ENCODE measurements at places on chromosomes 4 and X.

- no peak for DNase-seq
These were observed 43.3 kb upstream of the GPR173 start for GRCh38 chrX:53005327-53005726.

GRCh38 chr4:122170775-122171174 is 18.6 kb downstream of the BLTP1 start:
- no peak for DNase-seq

- no peak for DNase-seq
These were observed 65.7 kb downstream of the CLCN5 start for GRCh38 chrX:49988143-49988542.

DNA sequence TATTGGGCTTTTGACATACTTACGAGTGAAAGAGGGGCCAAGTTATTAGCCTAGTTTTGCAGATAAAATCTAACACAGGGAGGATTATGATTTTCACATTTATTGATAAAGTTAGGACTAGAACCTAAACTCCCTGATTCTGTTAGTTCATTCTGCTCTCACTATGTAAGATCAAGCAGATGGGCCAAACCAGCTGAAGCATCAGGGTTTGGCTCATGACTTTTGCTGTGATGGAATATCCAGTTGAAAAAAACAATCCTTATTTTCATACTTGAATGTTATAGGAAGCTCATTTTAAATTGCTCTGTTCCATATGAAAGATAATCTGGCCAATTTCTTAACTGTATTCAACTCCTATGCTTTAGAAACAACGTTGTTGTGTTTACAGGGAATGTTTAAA is 21.2 kb downstream of the SPRY1 start:
- no peak for DNase-seq

DNA sequence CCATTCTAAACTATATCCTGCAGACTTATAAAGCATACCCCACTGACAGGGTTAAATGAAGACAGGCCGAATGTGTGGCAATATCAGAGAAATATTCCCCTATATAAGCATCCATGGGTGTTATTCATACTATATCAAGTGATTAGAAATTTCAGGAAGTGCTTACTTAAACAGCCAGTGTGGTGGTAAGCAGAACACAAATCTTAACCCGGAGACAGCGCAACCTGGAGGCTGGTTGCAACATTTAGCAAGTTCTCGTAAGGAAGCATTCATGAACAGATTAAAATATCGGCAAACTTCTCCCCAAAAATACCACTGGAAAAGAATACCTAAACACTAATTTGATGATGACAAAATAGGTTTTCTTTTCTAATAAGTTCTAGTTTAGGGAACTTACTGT is 261.2 kb downstream of the CBLL2 start:
- no peak for DNase-seq

DNA sequence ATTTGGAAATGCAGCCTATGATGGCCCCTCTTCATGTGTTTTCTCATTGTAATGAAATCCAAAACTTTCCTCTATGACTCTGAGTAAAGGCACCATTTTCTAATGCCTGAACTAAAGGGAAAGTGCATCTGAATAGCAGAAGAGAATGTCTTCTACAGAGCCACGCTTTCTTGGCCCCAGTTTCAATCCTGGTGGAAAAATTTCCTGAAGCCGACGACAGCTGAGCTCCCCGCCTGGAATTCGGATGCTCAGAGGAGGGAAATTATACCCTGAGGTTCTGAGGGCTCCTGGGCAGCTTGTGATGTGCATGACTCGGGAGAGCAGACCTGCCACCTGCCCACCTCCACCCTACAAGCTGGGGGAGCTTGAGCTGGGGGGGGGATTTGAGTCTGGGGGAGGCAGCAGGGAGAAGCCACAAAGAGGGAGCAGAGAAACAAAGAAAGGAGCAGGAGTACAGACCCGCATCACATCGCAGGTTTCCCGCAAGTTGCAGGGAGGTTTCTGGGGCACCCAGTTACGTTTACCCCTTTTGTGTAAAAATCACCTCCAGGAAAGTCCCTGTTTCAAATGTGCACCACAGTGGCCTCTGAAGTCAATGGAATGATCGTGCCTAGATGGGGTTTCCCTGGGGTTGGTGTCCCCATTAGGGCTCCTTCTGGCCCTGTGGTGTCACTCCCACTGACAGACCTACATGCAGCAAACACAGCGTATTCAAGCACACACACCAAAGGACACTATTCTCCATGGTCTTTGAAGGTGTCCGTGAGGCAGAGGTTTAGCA is 145.6 kb upstream of the RBPJ start:
- DNase-seq, result peak; percentile 16

GRCh38 chrX:115183980-115184379 is 5.2 kb upstream of the RBMXL3 start:
- no peak for DNase-seq

GRCh38 chr4:188960411-188961093 is 821.3 kb downstream of the TRIML1 start:
- DNase-seq, result no peak

- DNase-seq, result no peak
These were observed 140.9 kb upstream of the HPGD start for GRCh38 chr4:174663216-174663615.

- peak; percentile 55 for DNase-seq
These were observed 168.6 kb downstream of the PTTG2 start for GRCh38 chr4:38128478-38129459.

GRCh38 chr4:76897536-76898384 is at the start of gene SOWAHB:
SOWAHB (minus strand) TSS chr4:76898144; CDS start chr4:76897849, 295 bp downstream.
- no peak for DNase-seq

DNA sequence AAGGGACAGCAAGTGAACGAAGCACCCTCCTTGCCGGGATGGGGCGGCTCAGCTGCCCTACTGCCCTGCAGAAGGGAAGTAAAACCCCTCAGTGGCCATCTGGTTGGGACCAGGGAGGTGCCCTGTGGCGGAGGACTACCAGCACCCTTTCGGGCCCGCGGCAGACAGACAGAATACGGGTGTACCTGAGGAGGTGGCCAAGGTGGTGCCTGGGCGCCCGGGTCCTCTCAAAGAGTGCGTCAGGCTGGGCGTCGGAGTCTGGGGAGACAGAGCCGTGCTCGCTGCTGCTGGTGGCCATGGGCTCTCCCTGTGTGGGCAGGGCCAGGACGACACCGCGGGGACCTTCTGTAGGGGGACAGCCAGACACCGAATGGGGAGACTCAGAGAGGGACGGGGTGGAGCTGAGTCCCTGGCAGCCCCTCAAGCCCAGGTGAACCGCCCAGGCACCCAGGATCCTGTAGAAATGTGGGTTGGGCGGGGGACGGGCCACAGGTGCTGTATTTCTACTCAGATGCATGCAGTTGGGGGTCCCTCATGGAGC is 29.7 kb downstream of the PDHA1 start:
- DNase-seq, result no peak

- DNase-seq, result no peak
These were observed 140.9 kb downstream of the MAPK10 start for GRCh38 chr4:86218746-86219473.

DNA sequence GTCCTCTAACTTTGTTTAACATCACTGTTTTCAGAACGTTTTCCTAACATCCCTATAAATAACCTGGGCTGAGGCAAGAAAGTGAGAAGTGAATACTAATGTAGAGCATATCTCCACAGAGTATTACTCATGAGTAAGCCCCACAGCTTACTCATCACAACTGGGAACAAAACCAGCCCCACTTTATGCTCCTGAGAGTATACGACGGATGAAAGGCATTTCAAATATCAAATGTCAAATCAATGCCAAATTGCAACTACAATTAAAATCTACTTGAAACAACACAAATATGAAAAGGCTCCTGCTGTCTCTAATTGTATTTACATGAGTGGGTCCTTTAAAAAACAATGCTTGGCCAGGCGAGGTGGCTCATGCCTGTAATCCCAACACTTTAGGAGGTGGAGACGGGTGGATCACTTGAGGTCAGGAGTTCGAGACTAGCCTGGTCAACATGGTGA is 41.2 kb downstream of the SH3RF1 start:
- DNase-seq, result no peak

DNA sequence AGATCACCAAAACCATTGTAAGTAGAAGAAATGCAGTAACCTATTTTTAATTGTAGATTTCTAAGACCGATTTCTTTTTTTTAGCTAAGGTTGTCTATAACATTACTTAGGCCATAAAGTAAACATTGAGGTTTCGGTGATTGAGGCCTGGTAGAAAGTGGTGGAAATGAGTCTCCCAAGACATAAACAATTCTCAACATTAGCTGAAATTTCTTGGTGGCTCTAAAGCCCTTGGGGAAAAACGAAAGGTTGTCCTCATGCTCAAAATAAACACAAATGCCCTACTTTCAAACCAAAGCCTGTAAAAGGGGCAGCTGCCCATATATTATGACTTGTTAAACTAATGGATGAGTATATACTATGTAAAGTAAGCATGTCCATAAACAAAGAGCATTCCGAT is 98.8 kb downstream of the SCFD2 start:
- no peak for DNase-seq

GRCh38 chrX:23742174-23742696 is 841 bp downstream of the ACOT9 start:
- no peak for DNase-seq

GRCh38 chr4:97159625-97160024 is 983.7 kb downstream of the STPG2 start:
- DNase-seq, result no peak

GRCh38 chr4:65646136-65646535 is 24.2 kb downstream of the EPHA5 start:
- no peak for DNase-seq

DNA sequence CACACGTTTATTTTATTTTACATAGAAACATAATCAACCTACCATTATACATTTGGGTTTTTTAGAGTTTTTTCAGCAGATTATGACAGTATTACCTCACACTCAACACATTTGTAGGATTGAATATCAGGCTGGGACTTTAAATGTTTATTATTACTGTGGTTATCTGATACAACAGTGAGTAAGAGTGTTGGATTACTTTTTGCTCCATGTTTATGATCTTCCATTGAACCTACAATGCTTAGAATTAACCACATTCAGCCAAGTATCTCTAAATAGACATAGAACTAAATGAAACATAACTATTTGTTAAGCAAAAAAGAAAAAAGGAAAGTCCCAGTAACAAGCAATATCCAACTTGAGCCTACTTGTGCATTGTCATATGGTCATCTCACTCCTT is 607.4 kb upstream of the PITX2 start:
- no peak for DNase-seq

DNA sequence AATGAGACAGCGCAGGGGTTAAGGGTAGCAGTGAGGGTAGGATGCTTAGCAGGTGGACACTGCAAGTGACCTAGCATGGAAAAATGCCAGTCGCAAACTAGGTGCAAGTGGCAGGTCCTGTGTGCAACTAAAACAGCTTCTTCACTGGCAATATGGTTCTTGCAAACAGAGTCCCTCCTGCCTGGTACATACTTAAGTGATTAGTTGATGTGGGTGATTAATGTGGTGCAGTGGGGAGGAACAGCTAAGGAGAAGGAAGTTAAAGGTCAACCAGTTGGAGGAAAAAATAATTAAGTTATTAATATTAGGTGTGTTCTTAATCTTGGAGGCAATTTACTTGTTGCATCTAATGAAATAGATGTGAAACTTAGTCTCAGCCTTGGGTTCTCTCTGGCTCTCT is 121.6 kb upstream of the IGFBP7 start:
- DNase-seq, result no peak

GRCh38 chr4:8006471-8006870 is 66.8 kb upstream of the AFAP1 start:
- no peak for DNase-seq

DNA sequence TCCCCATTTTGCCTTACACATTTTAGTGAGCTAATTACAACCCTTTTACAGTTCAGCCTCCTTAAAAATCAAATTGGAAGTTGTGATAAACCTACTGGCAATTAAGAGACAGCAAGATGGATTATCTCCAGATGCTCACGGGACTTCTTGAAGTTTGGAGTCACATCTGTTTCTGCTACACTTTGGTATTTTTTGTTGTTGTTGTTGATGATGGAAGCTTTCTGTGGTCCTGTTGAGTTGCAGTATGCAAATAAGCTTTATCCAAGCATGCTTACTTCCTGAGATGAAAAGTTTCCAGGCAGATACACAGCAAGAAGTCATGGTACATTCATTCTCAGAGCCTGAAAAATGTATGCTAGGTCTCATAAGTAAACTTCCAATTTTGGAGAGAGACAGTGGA is 670.0 kb upstream of the AMOT start:
- no peak for DNase-seq

- peak; percentile 42 for DNase-seq
These were observed 1.6 kb downstream of the RAB33A start for GRCh38 chrX:130173190-130173895.

- no peak for DNase-seq
These were observed 175.8 kb upstream of the TECRL start for GRCh38 chr4:64584981-64585557.

- DNase-seq, result no peak
These were observed 18.9 kb downstream of the TSPAN5 start for GRCh38 chr4:98639523-98639922.

GRCh38 chrX:20654596-20655106 is 387.9 kb upstream of the RPS6KA3 start:
- no peak for DNase-seq

GRCh38 chrX:17042037-17042436 is 95.6 kb downstream of the REPS2 start:
- DNase-seq, result no peak

DNA sequence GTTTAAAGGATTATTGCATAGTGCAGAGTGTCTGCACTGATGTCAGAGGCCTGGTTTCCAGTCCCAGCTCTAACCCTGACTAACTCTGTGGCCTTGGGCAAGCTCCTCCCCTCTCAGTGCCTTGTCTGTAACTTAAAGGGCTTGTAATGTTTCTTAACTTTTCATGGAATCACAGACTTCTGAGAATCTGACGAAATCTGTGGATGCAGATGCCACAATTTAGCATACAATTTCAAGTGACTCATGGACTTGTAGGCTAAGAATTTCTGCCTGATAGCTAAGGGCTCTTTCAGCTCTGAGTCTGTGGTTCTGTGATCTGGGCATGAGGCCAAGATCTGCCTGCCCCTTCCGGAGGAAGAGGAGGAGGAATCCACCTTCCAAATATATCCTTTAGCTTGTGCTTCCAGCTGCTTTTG is 236.9 kb downstream of the AR start:
- DNase-seq, result peak; percentile 38

DNA sequence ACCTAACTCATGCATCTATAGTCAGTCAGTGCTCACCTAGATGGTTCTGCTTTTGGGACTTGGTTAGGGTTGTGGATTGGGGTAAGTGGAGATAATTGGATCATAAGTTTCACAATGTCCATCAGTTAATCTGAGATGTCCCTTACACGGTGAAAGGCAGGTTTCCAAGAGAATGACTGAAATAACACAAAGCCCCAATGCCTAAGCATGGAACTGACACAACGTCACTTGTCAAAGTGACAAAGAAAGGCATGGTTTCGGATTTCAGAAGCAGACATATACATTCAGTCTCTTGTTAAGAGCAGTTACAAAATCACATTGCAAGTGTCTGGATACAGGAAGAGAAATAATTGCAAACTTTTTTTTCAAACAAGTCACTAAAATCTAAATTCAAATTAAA is 1456.9 kb downstream of the TECRL start:
- no peak for DNase-seq

- no peak for DNase-seq
These were observed 42.5 kb downstream of the LRBA start for GRCh38 chr4:150972592-150972991.

DNA sequence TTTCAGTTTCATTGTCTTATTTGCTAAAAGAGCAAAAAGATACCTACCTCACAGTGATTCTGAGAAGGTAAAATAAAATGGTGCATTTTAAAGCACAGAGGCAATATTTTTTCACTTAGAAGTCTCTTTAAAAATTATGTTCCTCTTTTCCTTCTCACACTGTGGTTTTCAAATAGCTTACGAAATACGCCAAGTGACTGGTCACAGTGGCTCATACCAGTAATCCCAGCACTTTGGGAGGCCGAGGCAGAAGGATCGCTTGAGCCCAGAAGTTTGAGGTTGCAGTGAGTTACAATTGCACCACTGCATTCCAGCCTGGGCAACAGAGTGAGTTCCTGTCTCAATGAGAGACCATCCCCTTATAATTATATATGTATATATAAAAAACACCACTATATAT is 372.6 kb downstream of the FBXO8 start:
- DNase-seq, result peak; percentile 18

All from CD4-positive, alpha-beta T cell treated with Interferon gamma for 1 hour (primary cell).